ENCODE measurements at places on chromosomes 4 and X. TPM values are rescaled to one million over a fixed set of nuclear protein-coding genes. Genes with fewer than 3 reads are reported as not detected.

DNA sequence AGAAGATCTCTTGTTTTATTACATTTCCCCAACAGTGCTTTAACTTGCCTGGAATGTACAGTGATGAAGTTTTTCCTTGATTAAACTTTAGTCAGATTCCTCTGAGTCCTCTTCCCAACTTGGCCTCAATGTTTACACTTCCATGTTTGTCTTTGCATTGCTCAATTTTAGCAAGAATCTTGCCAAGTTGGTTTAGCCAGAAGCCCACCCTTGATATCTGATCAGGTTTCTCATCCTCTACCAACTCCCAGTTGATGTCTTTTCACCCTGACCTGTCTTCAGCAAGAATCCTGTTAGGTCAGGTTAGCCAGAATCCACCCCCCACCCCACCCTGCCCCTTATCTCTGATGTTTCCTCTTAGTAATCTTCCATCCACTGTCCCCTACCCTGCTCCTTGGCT, 120.9 kb downstream of the MBNL3 start:
- DNase-seq, result no peak

DNA sequence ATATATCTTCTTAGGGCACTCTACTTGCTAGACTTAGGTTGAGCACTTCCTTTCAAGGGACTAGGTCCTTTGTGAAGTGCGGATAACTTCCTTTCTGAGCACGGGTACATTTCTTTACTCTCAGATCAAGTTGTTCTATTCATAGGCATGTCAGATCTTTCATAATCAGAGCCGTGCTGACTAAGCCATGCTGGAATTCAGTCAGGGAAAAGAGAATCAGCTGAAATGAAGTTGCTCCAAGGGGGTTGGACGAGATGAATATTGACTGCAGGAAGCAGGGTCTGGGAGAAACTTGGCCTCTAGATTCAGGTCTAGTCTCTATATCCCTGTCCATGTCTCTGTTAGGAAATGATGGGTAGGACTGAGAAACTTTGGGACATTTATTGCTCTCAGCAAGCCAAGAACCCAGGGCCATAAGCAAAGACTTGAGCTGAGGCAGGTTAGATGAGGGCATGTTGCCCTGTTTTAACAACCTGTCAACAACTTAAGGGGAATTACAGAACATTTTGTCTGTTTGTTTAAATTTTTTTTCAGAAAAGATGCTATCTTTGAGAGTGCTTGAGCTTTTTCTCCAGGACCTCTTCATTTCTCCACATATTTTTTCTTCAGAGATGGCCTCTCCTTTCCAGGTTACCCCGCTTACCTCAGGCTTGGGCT, 28.3 kb downstream of the AREG start:
- DNase-seq, result peak; percentile 93

DNA sequence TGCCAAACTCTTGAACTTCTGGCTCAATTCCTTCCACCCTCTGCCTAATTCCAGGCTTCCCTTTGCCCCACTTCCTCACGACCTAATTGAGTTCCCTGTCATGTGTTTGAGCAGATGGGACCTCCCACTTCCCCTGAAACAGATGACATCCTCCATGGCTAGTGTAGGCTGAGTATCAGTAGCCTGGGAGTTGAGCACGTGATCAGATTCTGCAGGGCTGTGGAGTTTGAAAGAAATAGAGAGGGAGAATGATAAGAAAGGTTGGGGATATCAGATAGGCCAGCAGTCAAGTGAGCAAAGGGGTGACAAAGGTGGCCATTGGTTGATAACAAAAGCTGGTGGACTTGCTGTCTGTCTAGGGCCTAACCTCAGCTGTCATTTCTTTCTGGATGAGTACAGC, 18.8 kb upstream of the NWD2 start:
- DNase-seq, result no peak

- DNase-seq, result no peak
Observed at GRCh38 chrX:19863857-19864223, 23.6 kb downstream of the SH3KBP1 start.

- no peak for DNase-seq
Observed at GRCh38 chrX:132948648-132949260, 9.7 kb downstream of the HS6ST2 start.

DNA sequence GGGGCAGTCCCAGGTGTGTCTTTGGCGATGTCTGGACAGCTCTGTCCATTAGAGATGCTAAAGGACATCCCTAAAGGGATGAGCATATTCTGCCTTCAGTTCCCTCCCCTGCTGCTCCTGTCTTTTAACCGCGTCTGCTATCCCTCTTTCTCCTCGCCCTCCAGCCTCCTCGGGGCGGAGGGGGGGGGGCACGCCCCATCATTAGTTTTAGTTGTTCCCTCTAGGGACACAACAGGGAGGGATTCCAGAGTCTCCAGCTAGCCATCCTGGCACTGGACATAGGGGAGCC, 1.1 kb downstream of the MSL3 start:
- DNase-seq, result no peak

TAPT1 gene
- 9.2 TPM for total RNA-seq

SPANXN4 gene
- 0.18 TPM for total RNA-seq

DNA sequence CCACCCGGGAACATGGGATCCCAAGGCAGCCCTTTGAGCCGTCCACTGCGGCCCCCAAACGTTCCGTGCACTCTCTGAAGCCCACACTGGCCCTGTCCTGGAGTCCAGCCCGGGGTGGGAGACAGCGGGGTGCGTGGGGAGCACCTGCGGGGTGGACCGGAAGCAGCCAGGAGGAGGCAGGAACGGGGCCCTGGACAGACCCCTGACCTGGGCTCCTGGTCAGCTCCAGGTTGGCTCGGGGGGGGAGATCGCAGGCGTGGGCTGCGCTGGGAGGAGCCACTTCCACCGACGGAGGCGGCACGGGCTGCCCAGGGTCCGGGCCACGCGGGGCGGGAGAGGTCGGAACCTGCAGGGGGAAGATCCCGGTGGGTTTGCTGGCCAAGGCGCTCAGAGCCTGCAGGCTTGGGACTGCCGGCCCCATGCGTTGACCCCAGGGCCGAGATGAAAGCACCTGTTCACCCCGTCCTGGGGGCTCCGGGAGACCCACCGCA, 5.7 kb upstream of the PLCXD1 start:
- DNase-seq, result no peak

- DNase-seq, result peak; percentile 68
Observed at GRCh38 chr4:149961876-149962597, 116.2 kb upstream of the DCLK2 start.

Data from HT1080 (cell line).